Kidney (tissue), 22 donors: ENCODE measurements at places on chromosomes 16 and 17. TPM values are rescaled to one million over a fixed set of nuclear protein-coding genes. Genes with fewer than 3 reads are reported as not detected.

ETV4 gene
- total RNA-seq = 6.8 TPM

OR1A1 gene
- total RNA-seq = not detected

OR2C1 gene
- total RNA-seq = not detected

SLC26A11 gene
- 24.5 TPM for total RNA-seq

ZNF287 gene
- total RNA-seq = 8.7 TPM

CLEC18B gene
- 5.3 TPM for total RNA-seq

TMC8 gene
- 35.9 TPM for total RNA-seq

TNFRSF17 gene
- total RNA-seq = 3.0 TPM

TBX21 gene
- total RNA-seq = 1.9 TPM

MAP2K4 gene
- 36.1 TPM for total RNA-seq

EPOP gene
- 1.3 TPM for total RNA-seq

SOST gene
- 0.09 TPM for total RNA-seq

MSLN gene
- 19.4 TPM for total RNA-seq

COTL1 gene
- total RNA-seq = 122 TPM

ACSM2A gene
- total RNA-seq = 59.3 TPM

NEUROD2 gene
- not detected for total RNA-seq

TMC5 gene
- 6.6 TPM for total RNA-seq

VTN gene
- 0.98 TPM for total RNA-seq

VPS9D1 gene
- total RNA-seq = 24.4 TPM

LDHD gene
- 14.7 TPM for total RNA-seq

TMEM204 gene
- total RNA-seq = 40.9 TPM

CCL14 gene
- 134 TPM for total RNA-seq

FA2H gene
- total RNA-seq = 4.2 TPM

TRPV3 gene
- total RNA-seq = 1.2 TPM

PPL gene
- total RNA-seq = 78.4 TPM

SSH2 gene
- total RNA-seq = 62.5 TPM

CCL7 gene
- not detected for total RNA-seq

GP1BA gene
- not detected for total RNA-seq

KRT33A gene
- not detected for total RNA-seq

OR1F1 gene
- not detected for total RNA-seq

SGCA gene
- 4.2 TPM for total RNA-seq

SETD1A gene
- total RNA-seq = 18.8 TPM

MYL11 gene
- not detected for total RNA-seq

CACNG4 gene
- 0.31 TPM for total RNA-seq

STH gene
- not detected for total RNA-seq

BAIAP3 gene
- total RNA-seq = 8.0 TPM

COX10 gene
- total RNA-seq = 18.0 TPM

BTBD17 gene
- not detected for total RNA-seq

CLDN7 gene
- 233 TPM for total RNA-seq

LPCAT2 gene
- 20.6 TPM for total RNA-seq

ZNF385C gene
- 1.2 TPM for total RNA-seq

PPM1E gene
- total RNA-seq = 0.82 TPM

WNT3 gene
- total RNA-seq = 0.38 TPM

C16orf54 gene
- 4.9 TPM for total RNA-seq

CDK5R1 gene
- total RNA-seq = 1.5 TPM

CCL13 gene
- 1.1 TPM for total RNA-seq

BAHCC1 gene
- 20.5 TPM for total RNA-seq

ZNF668 gene
- total RNA-seq = 6.4 TPM

TMEM88 gene
- total RNA-seq = 17.6 TPM

NGFR gene
- total RNA-seq = 13.2 TPM

CES4A gene
- total RNA-seq = 31.7 TPM

KCNJ18 gene
- not detected for total RNA-seq

UTS2R gene
- not detected for total RNA-seq
